Activated CD8-positive, alpha-beta T cell treated with anti-CD3 and anti-CD28 coated beads, Interleukin-2, amount 10 ng/mL, durations not matched to agents 7 days and 5 days (primary cell): ENCODE measurements at places on chromosomes 12 and 14. TPM values are rescaled to one million over a fixed set of nuclear protein-coding genes. Genes with fewer than 3 reads are reported as not detected.

- no peaks in the 10 kb centered on the region for H3K36me3 ChIP-seq
- DNase-seq, result no peak
- H3K4me3 ChIP-seq, result no peak overlapping the region
- no peaks in the 10 kb centered on the region for H3K4me1 ChIP-seq
- H3K27me3 ChIP-seq, result no peaks in the 10 kb centered on the region
- H3K27ac ChIP-seq, result no peak overlapping the region
Measured at GRCh38 chr14:44438221-44438620, 68.9 kb downstream of the FSCB start.

GRCh38 chr14:37813732-37814131, 218.3 kb downstream of the TTC6 start:
- H3K27me3 ChIP-seq, result no peaks in the 10 kb centered on the region
- H3K36me3 ChIP-seq, result no peaks in the 10 kb centered on the region
- H3K27ac ChIP-seq, result no peak overlapping the region
- H3K4me3 ChIP-seq, result no peak overlapping the region
- DNase-seq, result no peak
- no peaks in the 10 kb centered on the region for H3K4me1 ChIP-seq

DNA sequence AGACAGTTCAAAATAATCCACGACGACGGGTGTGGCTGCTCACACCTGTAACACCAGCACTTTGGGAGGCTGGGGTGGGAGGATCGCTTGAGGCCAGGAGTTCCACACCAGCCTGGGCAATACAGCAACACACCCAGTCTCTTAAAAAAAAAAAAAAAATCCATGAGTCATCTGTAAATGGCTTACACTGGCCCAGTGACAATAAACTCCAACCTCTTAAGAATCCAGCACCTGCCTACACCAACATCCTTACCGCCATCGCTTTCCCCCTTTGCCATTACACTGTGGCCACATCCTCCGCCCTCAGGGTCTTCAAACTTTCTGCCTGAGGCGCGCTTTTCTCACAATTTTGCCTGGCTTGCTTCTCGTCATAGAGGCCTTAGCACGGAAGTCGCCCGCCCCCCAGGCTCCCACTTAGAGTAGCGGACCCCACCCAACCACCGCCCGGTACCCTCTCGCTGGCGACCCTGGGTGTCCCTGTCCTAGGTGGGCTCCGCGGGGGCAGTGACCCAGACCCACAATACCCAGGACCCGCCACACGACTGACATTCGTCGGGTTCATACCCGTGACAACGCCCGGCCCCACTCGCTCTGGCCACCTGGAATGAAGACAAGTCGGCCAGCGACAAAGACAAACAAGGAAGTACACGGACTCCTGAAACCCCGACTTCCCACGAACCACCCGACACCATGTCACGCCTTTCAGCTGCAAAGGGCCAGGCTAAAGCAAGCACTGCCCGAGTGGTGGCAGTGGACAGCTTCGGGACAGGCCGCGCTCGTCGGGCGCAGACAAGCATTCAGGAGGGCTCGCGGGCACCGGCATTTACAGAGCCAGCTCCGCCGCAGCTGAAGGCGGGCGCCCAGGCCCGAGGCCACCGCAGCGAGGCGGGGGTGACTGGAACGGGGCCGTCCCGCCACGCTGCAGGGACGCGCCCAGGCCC, 636 bp downstream of the GOLGA3 start:
- peak overlapping the region; percentile 96 for H3K27ac ChIP-seq
- peaks cover 64% of the 10 kb centered on the region for H3K36me3 ChIP-seq
- peak; percentile 56 for DNase-seq
- H3K4me1 ChIP-seq, result peaks cover 51% of the 10 kb centered on the region

DNA sequence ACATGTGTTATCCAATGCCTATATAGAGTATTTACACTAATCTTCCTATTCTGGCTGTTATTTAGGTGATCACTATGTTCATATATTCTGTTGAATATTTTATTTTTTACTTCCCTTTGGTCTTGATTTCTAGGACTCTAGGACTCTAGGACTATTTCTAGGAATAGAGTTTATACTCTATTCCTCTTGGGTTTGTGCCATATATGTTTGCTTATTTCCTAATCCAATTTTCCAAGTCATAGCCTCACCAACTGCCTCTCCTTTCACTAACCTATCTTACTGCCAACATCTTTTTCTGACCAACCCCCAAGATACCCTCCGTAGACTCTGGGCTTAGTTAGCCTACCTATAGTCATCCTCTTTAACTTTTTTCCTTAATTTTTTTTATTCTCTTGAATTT, 28.5 kb downstream of the ARF6 start:
- H3K4me1 ChIP-seq, result peaks cover 12% of the 10 kb centered on the region
- no peak overlapping the region for H3K4me3 ChIP-seq
- H3K36me3 ChIP-seq, result no peaks in the 10 kb centered on the region
- DNase-seq, result no peak

GRCh38 chr12:90828621-90829020, 126.4 kb downstream of the CCER1 start:
- no peak overlapping the region for H3K27ac ChIP-seq
- H3K36me3 ChIP-seq, result no peaks in the 10 kb centered on the region
- no peak overlapping the region for H3K4me3 ChIP-seq
- no peaks in the 10 kb centered on the region for H3K27me3 ChIP-seq

Gene MYO1H
- total RNA-seq, result not detected
